AG09309 (cell line): ENCODE measurements at places on chromosomes 16 and 17.
A peak's percentile ranks its signal among the peaks of the same experiment; 100 is the strongest.

DNA sequence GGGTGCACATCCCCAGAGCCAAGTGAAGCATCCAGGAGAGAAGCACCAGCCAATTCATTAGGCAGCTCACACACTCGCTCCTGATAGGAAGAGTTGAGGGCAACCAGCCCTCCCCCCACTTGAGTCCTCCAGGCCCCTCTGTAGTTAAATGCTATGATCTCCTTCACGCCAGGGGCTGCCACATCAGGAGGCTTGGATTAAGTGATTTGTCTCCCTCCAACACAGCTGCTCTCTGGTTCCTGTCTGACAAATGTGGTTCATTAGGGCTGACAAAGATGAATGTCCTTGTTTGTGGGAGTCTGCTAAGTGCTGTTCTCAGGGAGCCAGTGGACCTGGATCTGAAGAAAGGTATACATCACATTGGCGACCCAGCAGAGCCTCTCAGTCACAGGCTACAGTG is 94.5 kb upstream of the WSCD1 start:
- DNase-seq = no peak

GRCh38 chr17:31733326-31733725 is 125.7 kb downstream of the COPRS start:
- no peak for DNase-seq

DNA sequence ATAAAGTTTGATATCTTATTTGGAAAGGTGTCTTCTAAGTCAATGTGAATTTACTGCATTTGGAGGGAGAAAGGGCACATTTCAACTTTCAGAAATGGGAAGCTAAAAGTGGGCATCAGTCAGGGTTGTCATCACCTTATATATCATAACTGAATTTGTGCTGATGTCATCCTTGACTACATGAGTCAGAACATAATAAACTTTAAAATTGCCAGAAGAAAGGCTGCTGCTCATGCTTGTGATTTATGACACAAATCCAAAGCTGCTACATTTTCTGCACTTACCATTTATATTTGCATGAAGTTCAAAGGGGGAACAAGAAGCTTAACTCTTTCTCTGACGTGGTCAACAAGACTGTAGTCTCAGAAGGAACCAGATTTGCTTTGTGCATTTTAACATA is 196.6 kb downstream of the UTP18 start:
- DNase-seq = no peak

DNA sequence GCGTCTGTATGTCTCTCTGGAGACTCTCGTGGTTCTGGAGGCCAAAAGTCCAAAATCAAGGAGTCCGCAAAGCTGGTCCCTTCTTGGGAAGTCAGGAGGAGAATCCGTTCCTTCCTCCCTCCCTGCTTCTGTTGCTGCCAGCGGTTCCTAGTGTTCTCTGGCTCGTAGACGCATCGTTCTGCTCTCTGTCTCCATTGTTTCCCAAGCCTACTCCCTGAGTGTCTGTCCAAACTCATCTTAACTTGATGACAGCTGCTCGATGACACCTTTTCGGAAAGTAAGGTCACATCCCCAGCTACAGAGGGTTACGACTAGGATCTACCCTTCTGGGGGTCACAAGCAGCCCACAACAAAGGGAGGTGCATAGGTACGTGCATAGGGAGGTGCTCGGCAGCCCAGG is 80.7 kb upstream of the FOXF1 start:
- DNase-seq = no peak

DNA sequence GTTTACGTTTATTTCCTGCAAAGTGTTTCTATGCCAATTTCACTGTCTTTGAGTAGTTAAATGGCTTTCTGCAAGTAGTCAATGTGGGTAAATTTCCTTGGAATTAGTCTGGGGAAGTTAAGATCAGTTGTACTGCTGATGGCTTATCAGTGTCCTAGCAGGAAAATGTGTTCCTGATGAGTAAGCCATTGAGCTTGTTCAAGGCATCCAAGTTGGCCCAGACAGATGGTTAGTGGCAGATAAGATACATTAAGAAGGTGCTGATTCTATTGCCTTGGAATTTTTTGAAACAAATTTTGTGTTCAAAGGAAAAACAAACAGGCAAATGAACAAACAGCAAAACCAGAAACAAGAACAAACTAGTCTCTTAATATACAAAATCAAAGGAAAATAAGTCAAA is 258.4 kb downstream of the MAP2K6 start:
- DNase-seq = peak; percentile 29

DNA sequence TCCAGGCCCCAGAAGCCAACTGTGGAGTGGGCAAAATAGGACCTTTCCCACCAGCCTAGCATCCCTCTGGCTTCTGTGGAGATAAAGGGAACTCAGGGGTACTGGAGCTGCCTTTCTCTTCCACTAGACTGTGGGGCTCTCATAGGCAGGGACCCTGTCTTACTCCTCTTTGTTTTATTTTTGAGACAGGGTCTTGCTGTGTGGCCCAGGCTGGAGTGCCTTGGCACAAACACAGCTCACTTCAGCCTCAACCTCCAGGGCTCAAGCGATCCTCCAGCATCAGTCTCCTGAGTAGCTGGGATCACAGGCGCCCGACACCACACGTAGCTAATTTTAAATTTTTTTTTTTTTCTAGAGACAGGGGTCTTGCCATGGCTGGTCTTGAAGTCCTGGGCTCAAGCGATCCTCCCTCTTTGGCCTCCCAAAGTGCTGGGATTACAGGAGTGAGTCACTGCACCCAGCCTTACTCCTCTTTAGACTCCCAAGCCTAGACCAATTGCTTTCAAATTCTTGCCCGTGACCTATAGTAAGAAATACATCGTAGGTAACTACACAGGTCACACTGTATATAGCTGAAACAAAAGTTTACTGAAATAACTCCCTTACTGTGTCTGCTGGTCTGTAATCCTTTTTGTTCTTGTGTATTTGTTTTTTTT is 2.6 kb downstream of the RAI1 start:
- no peak for DNase-seq

DNA sequence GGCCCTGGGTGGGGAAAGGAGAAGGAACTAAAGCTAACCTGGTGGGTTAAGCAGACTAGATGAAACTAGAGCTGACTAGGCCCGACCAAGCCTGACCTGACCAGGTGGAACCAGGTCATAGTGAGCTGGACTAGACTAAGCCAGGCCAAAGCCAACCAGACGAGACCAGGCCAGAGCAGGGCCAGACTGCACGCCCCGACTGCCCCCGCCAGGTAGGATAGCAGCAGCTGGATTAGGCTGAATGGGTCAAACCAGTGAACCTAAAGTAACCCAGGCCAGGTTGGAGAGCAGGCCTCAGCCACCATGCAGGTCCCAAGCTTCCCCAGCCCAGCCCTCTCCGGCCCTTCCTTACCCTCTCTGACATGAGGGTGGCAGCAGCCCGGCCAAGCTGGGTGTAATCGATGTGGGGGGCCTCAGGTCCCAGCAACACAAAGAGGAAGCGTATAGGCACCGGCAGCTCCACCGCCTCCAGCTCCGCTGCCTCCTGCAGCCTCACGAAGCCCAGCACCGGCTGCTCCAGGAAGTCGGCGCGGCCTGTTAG is 9.1 kb downstream of the SLC4A1 start:
- no peak for DNase-seq

DNA sequence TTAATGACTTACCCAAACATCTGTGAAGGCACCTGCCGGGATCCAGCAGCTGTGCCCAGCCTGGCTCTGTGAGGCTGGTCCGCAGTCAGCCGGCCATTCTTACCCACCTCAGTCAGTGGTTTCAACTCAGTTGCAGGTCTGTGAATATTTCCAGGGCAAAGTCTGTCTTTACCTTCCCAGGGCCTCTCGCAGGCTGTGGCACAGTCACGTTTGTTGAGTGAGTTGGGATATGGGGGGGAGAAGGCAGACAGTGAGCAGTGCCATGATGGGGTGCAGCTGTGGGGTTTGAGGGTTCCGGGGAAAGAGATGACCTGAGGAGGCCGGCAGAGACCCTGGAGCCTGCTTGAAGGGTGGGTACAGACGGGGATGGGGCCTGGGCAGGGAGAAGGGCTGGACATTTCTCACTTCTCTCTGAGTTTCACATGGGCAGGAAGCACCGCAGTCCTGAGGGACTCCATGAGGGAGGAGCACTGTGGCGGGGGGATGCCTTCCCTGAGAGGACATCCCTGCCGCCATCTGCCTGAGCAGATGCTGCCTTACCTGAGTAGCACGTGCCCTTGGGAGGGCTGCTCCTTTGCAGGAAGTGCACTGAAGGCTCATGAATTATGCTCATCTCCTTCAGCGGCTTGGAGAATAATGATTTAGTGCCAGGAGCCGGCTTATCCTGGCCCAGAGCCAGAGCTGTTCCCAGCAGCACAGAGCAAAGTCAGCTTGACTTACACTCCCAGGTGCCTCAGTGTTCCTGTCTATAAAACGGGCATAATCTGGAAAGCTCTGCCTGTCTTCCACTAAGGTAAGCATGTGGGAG is 48.1 kb downstream of the KSR1 start:
- no peak for DNase-seq

DNA sequence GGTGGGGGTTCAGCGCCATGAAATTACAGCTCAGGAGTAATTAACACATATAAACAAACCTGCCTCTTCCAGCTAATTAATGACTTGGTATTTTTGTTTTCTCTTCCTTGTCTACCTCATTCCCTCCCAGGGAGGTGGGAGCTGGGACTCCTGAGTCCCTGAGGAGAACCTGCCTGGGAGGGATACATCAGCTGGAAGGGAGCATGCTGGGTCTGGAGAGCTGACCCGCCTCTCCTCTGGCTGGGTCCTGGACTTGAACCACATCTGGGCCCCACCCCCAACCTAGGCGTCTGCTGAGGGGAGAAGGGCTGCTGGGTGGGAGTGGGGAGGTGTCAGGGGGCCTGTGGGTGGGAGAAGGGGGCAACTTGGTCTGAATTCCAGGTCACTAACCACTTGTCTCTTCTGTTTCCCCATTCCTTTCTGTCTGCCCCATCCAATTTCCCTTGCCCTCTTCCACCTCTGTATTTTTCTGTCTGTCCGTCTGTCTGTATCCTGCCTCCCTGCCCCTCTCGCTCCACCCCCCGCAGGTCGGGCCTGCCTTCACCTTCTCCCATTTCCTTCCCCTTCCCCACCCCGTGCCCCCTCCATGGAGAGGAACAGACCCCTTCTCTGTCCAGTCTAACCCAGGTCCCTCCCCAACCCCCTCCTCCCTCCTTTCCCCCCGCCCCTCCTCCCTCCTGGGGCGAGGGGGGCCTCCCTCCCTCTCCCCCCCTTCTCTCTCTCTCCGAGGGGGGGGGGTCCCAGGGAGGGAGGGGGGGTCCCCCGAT is at the start of gene NLGN2:
Gene NLGN2, plus strand, starts transcription at position 361 of the 767 bp plus-strand sequence. CDS start 411 bp downstream, outside the sequence.
- DNase-seq = no peak

GRCh38 chr17:66432996-66433551 is 130.7 kb downstream of the PRKCA start:
- no peak for DNase-seq

DNA sequence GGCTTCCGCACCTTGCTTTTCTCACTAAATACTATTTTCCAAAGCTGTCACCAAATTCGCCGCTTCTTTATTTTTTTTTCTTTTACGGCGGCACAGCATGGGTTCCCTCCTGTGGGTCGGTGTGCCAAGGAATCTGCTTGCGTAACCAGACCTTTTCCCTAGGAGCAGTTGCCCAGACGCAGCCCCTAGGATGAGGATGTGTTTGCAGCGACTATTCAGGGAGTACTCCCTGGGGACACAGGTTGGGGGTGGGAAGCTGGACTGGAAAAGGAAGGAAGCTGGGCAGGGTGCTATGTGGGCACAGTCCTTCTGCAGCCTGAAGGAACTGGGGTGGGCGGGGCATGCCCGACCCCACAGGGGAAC is 49.0 kb upstream of the ZCCHC14 start:
- no peak for DNase-seq

DNA sequence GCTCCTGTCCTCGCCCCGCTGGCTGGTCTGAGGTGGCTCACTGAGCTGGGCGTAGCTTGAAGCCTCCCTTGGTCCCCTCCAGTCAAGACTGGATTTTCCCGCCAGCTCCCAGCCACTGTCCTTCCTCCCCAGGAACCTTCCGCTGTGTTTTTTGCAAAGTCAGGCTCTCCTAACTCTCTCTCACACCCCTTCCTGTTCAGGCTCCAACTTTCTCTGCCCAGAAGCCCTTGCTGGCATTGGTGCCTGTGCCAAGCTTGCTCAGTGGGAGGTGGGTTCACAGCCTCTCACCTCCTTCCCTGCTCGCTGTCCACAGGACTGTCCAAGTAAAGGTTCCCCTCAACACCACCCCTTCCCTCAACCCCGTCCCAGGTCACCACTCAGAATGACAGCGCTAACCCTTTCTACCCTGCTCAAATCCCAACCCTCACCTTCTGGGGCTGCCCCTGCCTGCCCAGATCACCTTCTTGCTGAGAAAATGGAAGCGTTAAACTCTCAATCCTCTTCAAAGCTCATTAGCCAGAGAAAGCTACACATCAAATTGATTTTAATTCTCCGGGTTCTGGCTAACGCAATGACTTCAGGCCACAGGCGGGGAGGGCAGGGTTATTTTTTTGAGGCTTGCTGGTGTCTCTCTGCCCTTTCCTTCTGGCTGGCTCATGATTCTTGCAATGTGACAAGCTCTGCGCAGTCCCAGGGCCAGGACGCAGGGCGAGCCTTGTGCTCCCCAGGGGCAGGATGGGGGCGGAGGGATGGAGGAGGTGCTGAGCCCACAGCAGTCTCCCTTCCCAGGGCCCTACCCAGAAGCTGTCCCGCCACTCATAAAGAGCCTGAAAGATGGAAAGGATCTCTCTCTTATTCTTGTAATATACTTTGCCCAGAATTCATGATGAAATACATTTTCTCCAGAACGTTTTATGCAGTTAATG is 357.2 kb upstream of the TNRC6C start:
- no peak for DNase-seq

DNA sequence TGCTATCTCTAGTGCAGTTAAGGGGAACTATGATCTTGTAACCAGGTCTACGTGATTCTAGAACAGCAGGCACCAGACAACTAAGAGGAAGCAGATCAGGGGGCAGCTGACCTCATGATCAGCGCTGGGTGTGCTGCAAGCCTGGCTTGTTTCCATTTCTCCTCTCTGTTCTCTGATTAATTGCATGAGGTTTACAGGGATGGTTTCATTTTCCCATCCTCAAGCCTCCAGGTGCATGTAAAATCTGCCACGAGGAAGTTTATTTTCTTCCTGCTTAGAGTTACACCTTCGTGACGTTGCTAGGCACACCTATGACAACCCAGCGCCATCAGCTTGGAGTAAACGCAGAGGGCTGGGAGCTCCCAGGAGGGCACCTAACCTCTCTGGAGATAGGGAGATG is 4.3 kb upstream of the NUPR1 start:
- no peak for DNase-seq

- no peak for DNase-seq
Observed at GRCh38 chr16:83520596-83520995, 287.2 kb upstream of the HSBP1 start.

DNA sequence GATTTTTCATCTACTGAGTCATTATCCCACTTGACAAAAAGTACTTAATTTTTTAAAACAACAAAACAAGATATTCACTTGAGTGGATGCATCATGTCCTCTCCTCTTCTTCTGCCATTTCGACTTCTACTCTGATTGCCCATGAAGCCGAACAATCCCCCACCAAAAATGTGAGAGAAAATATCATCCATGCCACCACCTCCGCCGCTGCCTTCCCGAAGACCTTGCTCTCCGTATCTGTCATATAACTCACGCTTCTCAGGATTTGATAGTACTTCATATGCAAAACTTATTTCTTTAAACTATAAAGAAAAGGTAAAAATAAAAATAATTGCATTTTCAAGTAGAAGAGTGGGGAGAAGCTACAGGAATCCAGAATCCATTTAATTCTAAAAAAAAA is 2.2 kb downstream of the DNAJA2 start:
- no peak for DNase-seq
